Stimulated activated naive CD4-positive, alpha-beta T cell treated with Interleukin-2 at 50 U/mL for 16 hours (primary cell): ENCODE measurements at places on chromosomes 5 and 9.

DNA sequence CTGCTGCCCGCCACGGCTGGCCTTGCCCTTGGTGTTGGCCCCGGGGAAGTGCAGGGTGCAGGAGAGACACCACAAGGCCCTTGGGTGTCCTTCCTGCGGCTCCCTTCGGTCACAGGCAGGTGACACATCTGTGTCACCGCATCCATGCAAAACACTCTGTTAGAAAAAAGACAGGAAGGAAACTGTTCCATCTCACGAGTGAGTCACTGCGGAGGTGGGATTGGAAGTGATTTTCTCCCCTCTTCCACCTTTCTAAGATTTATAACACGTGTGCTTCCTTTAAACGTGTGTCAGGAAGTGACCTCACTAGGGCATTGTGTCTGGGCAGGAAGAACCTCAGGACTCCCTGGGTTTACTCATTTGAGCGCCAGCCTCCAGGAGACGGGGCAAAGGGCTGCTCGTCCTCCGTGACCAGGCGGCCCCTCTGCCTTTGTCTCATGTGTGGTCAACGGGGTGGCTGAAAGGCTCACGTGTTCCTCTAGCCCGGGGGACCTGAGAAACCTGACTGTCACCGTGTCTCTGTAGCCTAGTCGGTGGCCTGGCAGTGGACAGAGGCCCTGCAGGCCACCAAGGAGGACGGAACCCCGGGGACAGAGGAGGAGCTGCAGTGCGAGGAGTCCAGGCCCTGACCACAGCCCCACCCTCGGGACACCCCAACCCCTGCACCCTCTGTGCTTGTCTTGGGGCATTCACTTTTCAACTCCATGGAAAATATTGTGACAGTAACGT, 4.9 kb upstream of the LCN1 start:
- no peak for DNase-seq

DNA sequence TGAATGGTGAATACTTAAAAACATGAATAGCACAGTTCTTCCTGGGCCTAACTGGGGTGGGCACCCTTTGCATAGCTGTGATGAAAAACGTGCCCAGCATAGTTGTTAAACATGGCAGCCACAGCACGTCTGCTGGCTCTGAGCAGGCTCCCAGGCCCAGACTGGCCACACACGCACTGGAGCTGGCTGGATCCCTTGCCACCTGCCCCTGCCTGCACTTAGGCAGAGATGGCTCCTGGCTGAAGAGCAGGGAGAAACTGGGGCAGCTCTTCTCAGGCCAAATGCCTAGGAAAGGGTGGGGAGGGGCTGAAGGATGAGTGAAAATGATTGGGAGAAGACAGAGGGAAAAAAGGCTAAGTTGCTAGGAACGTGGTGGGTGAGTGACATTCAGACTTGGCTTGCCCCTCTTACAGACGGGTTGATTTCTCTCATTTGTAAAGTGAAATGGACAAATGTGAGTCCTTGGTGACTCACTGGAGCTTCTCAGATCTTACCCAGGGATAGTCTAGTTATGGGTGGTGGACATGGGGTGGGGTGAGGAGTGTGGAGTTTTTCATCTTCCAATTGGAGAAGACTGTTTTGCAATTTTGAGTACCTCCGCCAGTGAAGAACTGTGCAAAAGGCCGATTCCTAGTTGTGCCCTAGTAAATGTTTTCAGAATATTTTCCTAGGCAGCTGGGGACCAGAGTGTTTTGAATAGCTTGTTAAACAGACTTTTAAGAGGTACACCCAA, 42.4 kb downstream of the TRIO start:
- no peak for DNase-seq

- no peak for DNase-seq
Observed at GRCh38 chr5:150438873-150439546, 10.5 kb downstream of the RPS14 start.

DNA sequence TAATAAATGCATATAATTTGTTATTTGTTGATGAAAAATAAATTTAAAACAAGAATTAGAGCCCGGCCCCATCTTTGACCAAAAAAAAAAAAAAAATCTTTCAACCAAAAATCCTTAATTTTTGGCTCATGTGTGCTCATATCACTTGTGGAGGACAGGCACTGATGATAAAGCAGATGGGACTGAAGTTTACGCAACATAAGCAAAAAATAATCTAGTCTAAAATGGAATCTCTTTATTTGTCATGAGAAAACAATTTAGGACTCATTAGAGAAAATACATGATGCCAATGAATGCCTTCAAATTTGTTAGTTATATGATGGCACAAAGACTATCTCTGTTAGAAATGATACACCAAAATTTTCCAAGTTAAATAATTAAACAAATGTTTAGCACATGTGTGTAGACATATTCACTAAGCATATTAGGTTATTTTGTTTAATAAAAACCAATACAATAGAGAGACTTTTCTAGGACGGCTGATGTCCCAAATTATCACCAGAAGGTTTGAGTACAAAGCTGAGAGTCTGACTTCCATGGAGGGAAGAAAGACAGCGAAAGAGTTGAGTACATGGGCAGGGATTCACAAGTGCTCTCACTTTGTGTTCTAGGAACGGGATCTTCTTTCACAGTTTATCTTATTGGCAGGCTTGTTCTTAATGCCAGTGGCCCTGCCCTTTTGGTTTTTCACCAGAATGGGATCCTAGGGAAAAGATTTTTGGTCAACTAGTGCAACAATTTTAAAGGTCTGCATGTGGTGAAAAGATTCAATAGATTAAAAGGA, 621.4 kb downstream of the RAB3C start:
- no peak for DNase-seq

GRCh38 chr5:7802855-7803254, 48.1 kb downstream of the CFAP90 start:
- DNase-seq: no peak

DNA sequence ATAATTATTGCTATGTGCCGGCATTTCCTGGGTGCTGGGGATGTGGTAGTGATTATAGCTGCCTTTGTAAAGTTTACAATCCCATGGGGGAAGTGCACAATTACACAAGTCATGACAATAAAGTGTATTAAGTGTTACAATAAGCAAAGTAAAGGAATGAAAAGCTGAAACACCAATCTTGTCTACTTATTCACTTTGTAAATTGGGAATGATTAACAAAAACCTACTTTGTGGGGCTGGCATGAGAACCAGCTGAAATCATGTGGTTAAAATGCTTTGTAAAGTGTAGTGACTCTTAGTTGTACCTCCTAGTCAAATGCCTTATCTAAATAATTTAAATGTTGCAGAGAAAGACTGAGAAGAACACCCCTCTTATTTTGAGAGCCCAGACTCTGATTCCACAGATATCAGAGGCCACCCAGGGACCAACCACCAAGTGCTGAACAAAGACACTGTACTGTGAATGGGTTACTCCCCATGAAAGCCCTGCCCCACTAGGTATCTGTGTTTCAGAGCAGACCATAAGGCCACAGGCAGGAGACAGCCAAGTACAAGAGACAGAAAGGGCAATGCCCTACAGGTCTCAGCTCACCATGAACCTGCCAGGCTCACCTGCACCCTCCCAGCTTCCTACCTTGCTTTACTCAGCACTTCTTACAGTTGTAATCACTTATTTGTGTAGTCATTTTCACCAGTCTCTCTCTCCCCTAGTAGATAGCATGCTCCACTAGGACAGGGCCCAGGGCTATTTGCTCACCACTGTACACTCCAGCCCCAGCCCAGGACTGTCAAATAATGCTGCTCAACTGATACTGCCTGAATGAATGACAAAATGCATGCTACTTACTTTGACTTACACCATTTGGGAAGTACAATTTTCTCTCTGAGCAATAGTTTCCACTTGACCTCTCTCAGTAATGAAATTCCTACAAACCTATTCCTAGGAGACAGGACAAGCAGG, 101.6 kb upstream of the APC start:
- DNase-seq: no peak

- DNase-seq: no peak
Observed at GRCh38 chr9:5231212-5231611, at the start of gene INSL4. Gene INSL4 (plus strand): TSS chr9:5231419. CDS start chr9:5231524, 105 bp downstream.

DNA sequence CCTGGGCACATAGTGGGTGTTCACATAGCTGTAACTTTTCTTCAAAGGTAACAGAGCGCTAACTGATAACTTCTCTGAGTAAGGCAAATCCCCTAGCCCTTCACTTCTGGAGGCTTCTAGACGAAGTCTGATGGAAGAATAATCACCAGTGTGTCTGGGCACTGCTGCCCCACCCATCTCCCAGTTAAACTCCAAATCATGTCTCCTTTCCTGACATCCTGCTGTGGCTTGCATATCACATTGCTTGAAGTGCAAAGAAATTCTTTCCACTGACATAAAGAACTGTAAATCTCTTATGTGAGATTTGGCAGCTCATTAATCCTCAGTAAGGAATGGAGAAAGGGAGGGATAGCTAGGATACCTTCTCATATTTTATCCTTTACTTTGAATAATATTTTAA, 74.6 kb downstream of the MARCHF11 start:
- DNase-seq: no peak

- DNase-seq: no peak
Observed at GRCh38 chr9:75041041-75041440, 12.9 kb upstream of the CARNMT1 start.

- no peak for DNase-seq
Observed at GRCh38 chr5:143860211-143860610, 48.2 kb downstream of the HMHB1 start.

GRCh38 chr5:132424167-132424880, 54.8 kb downstream of the SLC22A5 start:
- DNase-seq: no peak

GRCh38 chr5:93062548-93062947, 518.5 kb downstream of the NR2F1-AS1 start:
- DNase-seq: no peak

- DNase-seq: no peak
Observed at GRCh38 chr9:11323457-11323856, 710.7 kb upstream of the PTPRD start.
